Astrocyte (in vitro differentiated cells and primary cell): ENCODE measurements at places on chromosomes 2 and 18. TPM values are rescaled to one million over a fixed set of nuclear protein-coding genes. Genes with fewer than 3 reads are reported as not detected.

GRCh38 chr2:162057426-162057825 lies 16.6 kb downstream of the DPP4 start:
- DNase-seq = no peak
- H3K36me3 ChIP-seq = no peaks in the 10 kb centered on the region
- H3K4me3 ChIP-seq = no peak overlapping the region
- H3K27ac ChIP-seq = no peak overlapping the region
- H3K27me3 ChIP-seq = no peaks in the 10 kb centered on the region

DNA sequence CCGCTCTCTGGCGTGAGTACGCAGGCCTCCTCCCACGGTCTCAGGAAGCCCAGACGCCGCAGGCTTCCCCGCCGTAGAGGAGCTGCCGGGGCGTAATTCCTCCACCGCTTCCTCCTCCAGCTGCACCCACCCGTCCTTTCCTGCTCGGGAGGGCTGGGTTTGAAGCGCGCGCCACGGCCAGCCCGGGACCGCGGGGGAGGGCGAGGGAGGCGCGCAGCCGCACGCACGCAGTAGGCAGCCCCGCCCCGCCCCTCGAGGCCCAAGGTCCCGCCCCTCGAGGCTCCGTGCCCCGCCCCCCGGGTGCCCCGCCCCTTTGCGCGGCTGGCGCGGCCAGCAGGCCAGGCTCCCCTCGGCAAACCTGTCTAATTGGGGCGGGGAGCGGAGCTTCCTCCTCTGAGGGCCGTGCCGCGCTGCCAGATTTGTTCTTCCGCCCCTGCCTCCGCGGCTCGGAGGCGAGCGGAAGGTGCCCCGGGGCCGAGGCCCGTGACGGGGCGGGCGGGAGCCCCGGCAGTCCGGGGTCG lies at the start of gene MALT1:
Gene MALT1, plus strand, starts transcription at position 355 of the 521 bp plus-strand sequence. CDS start 179 bp downstream, outside the sequence.
- peaks cover 52% of the 10 kb centered on the region for H3K4me1 ChIP-seq
- DNase-seq = peak; percentile 77
- no peaks in the 10 kb centered on the region for H3K27me3 ChIP-seq
- peak within 1 kb of the TSS; percentile 83 for H3K4me3 ChIP-seq

DNA sequence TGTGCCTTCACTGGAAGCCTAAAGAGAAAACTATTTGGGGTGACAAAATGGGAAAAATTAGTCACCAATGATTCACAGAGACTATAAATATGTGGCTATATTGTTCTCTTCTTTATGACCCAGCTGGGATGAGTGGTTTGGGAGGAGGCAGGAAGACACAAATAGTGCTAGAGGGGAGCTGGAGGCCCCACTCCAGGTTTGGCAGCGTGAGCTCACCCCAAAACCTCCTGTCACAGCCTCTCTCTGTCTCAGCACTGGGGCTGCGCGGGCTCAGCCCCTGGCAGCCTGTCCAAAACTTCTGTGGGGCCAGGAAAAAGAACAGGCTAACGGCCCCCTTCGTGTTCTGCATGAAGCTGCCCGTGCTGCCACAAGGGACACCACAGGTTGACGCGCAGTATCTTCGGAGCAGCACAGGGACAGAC lies 73.2 kb upstream of the LCLAT1 start:
- H3K27ac ChIP-seq = peak overlapping the region; percentile 69
- no peaks in the 10 kb centered on the region for H3K36me3 ChIP-seq
- H3K4me1 ChIP-seq = no peaks in the 10 kb centered on the region
- no peaks in the 10 kb centered on the region for H3K27me3 ChIP-seq
- no peak overlapping the region for H3K4me3 ChIP-seq
- DNase-seq = peak; percentile 68

ST8SIA3 gene
- total RNA-seq = 0.30 and 1.2 TPM in 2 replicates

ZSWIM2 gene
- total RNA-seq = not detected in 2 replicates

HOXD8 gene
- not detected in 2 replicates for total RNA-seq

ALKAL2 gene
- 1.3 and 1.5 TPM in 2 replicates for total RNA-seq
